T-helper 2 cell (primary cell): ENCODE measurements at places on chromosomes 1 and 21.

DNA sequence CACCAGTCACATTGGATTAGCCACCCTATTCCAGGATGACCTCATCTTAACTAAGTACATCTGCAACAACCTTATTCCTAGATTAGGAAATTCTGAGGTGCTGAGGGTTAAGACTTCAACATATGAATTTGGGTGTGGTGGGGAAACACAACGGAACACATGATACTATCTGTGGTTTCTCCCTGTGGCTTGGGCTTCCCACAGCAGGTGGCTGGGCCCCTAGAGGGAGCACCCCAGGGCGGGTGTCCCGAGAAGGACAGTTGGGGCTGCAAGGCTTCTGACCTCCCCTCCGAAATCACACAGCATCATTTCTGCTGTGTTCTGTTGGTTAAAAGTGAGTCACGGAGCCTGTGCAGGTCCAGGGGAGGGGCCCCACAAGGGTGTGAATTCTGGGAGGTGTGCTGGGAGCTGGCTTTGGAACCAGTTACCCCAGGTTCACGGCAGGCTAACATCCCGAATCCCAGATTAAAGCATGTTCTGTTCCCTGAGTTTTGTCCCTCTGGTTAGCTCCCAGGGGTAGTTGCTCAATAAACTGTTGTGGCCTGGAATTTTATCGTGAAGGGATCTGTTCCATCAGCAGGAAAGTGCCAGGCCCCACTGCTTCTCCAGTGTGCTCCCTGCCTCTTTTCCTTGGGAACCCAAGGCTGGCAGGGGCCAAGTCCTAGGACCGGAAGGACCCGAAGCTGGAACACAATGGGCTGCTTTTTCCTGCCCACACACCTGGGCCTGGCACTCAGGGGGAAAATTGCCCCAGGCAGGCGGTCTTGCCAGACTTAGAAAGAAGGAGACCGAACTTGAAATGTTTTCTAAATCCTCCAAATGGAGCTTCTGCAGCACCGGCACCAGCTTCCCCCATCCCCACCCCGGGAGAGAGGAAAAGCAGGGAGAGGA is 154.0 kb upstream of the WNT4 start:
- no peak for DNase-seq

DNA sequence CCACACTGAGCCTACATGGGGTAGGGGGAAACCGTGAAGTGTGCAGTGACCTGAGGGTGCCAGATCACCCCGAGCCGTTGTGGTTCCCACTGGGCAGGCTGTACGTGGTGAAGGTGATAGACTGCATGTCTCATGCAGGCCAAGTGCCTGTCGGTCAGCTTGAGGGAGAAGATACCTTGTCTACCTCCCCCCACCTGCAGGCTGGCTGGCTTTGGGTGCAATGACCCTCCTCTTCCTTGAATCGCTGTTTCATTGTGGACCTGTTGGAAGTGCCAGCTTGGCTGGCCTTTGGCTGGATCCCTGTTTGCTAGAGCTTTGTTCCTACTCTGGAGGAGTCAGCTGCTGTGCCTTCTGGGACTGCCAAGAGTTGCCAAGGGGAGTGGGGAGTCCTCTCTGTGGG is 92.5 kb downstream of the GALNT2 start:
- DNase-seq, result no peak

DNA sequence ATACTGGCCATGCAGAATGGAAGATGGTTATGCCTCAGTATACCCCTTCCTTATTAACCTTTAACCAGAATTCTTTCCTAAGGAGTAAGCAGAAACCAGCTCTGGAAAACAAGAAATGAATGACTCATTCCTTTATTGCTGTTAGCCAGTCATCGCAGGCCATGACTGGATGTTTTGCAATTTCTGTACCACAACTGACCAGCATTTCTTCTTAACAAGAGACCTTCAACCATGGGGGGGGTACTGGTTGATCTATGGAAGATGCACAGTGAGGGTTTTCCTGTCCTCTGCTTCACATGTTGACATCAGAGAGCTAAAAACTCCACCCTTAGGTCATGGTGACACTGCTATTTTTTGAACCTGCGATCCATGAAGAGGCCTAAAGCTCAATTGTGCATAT is 28.0 kb upstream of the RNF2 start:
- no peak for DNase-seq

DNA sequence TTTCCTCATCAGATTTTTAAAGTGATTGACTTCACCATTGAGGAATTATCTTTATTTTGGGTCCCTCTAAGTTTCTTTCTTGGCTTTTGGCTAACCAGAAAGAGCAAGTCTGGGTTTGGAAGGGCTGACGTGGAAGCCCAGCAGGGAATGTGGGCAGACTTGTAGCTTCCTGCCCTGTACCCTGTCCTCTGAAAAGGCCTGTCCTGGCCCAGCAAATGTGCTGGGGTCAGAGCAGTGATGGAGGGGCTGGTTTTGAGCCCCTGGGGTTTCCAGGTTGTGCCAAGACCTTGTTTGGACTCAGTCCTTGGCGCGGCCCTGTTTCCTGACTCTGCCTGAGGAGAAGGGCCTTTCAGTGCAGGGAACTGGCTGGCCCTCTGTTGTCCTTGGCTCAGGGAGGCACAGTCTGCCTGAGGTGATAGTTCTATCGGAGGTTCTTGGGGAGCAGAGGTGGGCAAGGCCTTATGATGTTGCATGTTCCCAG is 72.1 kb downstream of the UCK2 start:
- no peak for DNase-seq

GRCh38 chr1:236393681-236394481 is at the start of gene EDARADD:
Gene EDARADD (plus strand): TSS chr1:236394286. CDS start chr1:236394445, 159 bp downstream.
- no peak for DNase-seq

DNA sequence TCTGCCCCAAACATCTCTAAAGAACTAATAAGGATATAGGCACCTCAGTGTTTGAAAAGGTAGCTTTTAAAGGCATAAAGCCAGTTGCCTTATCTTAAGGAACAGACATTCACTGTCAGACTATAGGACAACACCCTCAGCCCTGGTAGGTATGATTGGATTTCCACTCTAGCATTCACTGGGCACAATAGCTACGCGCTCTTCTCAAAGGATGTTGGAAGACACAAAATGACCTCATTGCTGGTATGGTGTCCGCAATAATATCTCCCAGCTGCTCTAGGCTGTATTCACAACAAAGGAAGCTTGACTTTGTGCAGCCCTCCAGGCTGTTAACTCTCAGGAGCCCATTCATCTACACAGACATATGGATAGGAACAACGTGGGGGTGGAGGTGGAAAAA is 119.4 kb upstream of the CXADR start:
- DNase-seq, result no peak

DNA sequence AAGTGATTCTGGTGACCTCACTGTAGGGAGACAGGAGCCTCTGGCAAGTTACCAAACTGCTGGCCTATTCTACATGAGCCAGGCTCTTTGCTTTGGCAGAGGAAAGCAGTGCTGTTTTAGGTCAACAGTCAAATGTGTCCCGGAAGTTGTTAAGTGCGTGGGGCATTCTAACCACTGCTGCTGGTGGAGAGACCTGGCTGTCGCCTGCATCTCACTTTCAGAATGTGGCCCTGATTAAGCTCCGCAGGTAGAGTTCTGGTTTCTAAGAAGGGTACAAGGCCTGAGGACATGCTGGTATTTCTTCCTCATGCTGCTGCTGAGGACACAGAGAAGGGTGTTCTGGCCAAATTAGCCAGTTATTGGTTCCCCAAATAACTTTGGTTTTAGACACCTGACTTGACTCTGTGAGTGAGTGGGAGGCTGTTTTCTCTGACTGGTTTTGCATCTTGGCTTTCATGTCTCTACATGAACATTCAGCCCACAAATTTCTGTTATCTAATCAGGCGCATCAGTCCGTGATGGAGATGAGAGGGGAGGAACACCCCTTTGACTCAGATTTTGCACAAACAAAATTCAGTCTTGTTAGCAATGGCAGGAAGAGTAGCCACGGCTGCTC is 120.8 kb downstream of the LMO4 start:
- DNase-seq, result no peak
